Stomach (tissue), 19 donors: ENCODE measurements at places on chromosomes 1 and 21. TPM values are rescaled to one million over a fixed set of nuclear protein-coding genes. Genes with fewer than 3 reads are reported as not detected.

The ARMH1 gene
- total RNA-seq = 3.3 TPM

The TMPRSS2 gene
- 144 TPM for total RNA-seq

The SLC35F3 gene
- not detected for total RNA-seq

The ARHGEF19 gene
- total RNA-seq = 6.1 TPM

The MMEL1 gene
- total RNA-seq = 36.2 TPM

The C1QB gene
- total RNA-seq = 66.1 TPM

The ZNF683 gene
- not detected for total RNA-seq

The DHRS3 gene
- 54.2 TPM for total RNA-seq

The C1orf105 gene
- total RNA-seq = not detected

The TNFRSF8 gene
- not detected for total RNA-seq

The NHLH1 gene
- not detected for total RNA-seq

The ITGB2 gene
- total RNA-seq = 14.2 TPM

The ERICH3 gene
- not detected for total RNA-seq

The RHOC gene
- 149 TPM for total RNA-seq

The TRIM17 gene
- 5.3 TPM for total RNA-seq

The AMY1A gene
- not detected for total RNA-seq

The SRM gene
- total RNA-seq = 33.6 TPM

The POGZ gene
- 17.4 TPM for total RNA-seq

The FRRS1 gene
- 11.1 TPM for total RNA-seq

The PTPN22 gene
- 3.9 TPM for total RNA-seq

The TRIM58 gene
- not detected for total RNA-seq
